ENCODE measurements at places on chromosomes 5 and 9.
A peak's percentile ranks its signal among the peaks of the same experiment; 100 is the strongest.

GRCh38 chr9:77883133-77883532, 148.5 kb downstream of the GNAQ start:
- no peak for DNase-seq

GRCh38 chr5:14406554-14406849, 175.1 kb upstream of the OTULINL start:
- no peak for DNase-seq

GRCh38 chr5:154110716-154111115, 71.9 kb downstream of the MFAP3 start:
- DNase-seq: no peak

DNA sequence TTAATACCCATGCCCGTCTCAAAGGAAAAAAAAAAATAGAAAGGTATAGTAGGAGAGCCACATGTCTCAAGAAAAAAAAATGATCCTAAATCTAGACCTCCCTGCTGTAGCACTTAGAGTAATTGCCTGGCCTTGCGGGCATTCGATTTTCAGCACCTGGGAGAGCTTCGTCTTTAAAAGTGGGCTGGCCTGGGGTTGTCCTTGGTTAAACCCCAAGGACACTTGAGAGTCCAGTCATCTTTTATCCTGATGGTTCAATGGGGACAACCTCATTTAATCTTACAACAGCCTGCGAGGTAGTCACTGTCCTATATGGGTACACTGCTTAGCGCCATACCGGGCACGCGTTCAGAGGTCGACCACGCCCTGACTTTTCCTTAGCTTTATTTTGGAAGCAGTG, 60.1 kb downstream of the MAT2B start:
- DNase-seq: no peak

DNA sequence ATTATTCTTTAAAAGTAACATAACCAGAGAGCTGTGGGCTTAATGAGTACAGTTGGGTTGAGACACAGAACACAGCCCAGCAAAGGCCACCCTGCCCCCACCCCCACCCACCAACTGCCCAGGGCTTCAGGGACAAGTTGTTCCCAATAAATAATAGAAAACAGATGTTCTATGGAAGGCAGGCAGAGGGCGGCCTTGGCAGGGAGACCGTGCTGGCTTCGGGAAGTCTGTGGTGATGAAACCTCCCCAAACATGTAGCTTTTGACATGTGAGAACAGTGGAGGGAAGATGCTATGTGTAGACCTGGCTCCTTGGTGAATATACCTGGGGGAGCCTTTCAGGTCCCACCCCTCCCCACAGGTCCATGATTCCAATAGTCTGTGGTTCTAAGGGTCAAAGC, 10.0 kb downstream of the TRAF1 start:
- no peak for DNase-seq

DNA sequence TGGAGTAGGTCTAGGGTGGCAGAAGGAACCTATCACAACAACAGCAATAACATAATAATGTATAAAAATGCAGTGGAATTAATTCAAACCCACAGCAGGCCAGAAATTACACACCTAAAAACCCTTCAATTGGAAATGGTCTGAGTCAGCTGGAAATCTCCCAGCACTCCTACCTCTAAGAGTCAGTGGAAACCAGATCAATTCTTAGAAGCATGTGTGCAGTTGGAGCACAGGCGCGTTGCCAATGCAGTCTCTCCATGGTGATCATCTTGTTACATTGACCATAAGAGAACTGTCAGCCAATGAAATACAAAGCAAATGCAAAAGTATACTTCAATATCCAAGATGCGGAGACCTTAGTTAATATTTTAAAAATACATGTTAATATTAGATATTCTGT, 15.1 kb upstream of the CSNK1G3 start:
- DNase-seq: no peak

GRCh38 chr9:123773783-123774182, 156.1 kb downstream of the DENND1A start:
- DNase-seq: no peak

DNA sequence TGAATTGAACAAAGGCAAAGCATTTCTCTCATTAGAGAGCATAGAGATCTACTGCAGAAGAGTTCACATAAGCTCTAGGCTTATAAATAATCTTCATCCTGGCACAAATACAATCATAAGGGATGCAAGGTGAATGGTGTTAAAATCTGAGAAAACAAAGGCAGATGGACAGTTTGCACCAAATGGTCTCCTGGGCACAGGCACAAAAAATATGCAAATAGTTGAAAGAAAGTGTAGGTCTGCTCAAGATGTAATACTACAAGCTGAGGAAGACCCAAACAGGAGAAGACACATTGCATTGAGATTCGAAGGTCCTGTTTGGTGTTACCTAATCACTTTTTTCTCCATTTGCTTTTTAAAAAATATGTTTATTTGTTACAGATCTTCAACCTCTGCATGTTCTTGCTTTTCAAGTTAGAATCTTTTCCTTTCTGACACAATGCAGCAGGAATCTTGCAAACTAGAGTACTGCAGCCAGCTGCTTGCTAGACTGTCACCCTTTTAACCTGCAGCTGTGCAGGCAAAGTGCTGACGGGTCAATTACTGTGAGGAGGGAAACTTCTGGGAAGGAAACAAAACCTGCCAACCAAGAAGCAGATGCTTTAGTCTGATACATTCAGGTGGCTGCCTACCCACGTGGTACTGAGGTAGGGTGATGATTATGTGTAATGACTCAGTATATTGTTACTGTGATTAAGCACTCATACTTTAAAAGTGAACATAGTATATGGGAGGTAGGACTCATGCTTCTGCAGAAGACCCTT, 1048.6 kb upstream of the SEMA6A start:
- no peak for DNase-seq

- DNase-seq: no peak
Observed at GRCh38 chr5:55102348-55102747, at the start of gene GZMA. Gene GZMA (plus strand): TSS chr5:55102646. CDS start chr5:55102683, 37 bp downstream.

DNA sequence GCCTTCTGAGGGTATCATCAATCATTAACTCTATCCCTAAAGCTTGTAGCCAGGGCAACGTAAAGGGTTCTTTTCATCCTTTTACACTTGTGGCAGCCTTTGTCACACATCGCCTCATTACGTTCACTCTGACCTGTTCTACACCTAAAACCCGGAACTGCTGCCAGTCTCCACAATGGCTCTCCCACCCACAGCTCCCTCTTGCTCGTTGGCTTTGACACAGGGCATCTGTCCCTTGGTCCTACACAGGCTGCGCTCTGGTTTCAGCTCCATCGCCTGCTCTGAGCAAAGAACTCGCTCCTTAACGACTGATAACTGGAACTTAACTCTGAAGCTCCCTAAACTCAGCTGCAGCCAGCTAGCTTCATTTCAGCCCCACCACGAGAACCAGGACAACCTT, 112.8 kb upstream of the CTNND2 start:
- DNase-seq: no peak

DNA sequence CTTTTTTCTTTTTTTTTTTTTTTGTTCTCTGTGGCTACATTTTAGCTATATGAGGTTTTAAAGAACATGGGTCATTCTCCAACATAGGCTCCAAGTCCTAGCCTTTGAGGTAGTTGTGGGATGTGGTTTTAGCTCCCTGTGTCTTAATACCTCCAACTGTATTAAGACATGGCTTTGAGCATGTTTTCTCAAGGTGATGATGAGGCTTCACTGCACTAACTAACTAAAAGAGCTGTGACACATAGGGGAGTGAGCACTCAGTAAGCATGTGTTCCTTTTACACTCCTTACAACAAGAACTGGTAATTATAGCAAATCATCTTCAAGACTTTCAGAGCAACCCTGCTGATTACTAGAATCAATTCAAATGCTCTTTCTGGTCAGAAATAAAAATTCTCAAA, 333.6 kb upstream of the CCNH start:
- DNase-seq: no peak

DNA sequence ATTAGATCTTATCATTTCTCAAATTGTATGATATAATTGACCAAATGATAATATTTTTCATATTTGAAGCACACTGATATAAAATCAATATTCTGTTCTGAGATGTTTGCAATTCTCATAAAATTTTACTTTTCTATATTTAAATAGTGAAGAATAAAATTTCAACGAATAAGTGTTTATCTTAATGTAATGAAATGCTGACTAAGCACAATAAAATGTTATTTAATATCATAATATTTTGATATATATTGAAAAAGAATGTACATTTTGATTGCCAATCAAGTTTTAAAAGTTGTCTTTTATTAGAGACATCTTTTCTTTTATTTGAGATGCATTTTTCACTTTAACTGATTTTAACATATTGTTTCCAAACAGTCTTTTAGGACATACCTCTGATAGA, 416.1 kb downstream of the TAF11L14 start:
- DNase-seq: no peak

DNA sequence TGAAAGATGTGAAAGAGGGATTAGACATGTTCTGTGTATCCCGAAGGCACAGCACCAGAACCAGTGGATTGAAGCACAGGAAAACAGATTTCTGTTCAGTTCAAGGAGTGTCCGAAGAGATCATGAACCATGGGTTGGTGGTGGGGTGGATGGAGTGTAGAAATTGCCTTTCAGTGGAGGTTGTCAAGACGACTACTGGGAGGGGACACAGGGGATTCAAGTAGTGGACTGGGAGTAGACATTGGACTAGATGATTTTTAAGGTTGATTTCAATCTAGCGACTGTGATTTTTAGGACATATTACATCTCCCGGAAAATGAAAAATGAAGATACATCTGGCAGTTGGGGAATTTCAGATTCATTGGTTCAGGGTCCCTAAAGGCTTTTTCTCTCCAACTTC, 35.9 kb upstream of the TNFAIP8 start:
- DNase-seq: no peak

DNA sequence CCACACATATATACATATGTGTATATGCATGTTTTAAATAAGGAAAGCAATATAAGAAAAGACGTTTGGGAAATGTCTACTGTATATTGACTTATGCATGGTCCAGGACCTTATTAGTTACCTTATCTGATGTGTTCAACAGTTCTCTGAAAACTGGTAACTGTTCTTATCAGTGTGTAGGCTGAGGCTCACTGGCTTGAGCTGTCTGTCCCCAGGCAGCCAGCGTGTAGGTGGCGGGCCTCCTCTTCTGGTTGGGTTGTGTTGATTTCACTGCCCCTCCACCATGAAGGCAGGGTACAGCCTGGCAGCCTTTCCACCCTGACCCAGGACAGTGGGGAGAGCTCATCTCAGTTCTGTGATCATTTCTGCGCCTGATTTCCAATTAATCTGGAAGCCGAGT, 38.7 kb upstream of the SEMA4D start:
- DNase-seq: no peak

DNA sequence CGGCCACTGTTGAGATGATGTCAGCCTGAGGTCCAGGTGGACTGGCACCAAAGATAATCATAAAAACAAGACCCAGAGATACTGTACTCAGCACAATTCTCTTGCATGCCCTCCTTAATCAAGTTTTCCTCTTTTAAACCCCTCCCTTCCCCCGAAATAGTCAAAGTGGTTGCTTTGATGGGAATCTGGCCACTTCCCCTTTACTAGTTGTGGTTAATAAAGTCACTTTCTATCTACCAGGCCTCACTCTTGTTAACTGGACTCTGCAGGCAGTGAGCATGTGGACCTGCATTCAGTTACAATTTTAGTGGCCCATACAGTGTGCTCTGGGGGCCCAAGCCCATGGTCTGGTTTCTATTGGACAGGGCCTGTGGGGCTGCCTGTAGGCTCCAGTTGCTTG, 17.5 kb downstream of the FBP2 start:
- no peak for DNase-seq

DNA sequence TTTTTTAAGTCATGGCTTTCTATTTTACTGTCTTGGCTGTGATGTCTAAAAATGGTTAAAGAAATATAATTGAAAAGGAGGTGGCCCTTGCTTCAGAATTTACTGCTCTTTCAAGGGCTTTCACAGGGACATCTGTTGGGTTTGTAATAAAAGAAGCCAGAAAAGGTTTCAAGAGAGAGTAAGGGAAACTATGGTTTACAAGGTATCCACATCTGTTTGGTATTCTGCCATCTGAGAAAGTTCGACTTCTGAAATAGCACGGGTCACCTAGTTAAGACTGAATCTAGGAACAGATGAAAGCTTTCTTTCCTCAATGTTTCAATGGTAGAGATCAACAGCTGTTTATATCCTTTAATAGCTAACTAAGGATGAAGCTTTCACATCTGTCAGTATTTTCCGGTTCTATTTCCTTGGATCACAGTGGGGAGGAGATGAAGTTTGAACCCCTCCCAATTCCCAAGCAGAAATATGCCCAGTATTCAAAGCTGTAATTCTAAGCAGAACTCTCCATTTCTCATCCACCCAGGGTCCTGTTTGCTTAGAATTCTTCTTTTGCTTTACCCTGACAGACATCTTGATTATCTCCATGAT, 72.8 kb upstream of the IFNK start:
- no peak for DNase-seq

DNA sequence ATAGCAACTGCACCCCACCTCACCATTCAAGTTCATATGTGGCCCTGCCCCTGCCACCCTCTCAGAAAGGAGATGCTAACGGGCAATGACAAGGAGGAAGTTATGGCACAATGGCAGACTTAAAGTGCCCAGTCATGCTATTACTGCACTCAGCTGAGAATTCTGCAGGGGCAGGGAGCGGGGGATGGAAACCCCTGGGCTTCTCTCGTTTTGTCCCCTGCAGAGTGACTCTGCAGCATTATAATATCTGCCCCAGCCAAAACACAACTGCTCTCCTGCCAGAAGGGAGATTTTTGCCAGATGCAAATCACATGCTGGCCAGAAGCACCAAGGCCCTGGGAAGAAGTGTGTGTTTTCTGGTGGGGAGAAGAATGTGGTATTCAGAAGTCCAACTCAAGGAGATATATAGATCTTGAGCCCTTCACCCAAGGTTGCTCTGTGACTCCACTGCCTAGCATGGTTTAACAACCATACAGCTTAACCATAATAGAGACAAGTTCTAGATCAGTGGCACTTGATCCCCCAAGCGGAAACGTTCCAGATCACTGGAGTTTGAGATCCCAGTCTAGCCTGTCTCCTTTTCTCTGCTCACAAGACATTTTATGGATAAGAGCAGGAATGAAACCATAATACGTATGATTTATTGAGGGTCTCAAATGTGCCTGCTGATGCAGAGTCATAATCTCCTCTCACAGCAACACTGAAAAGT, 207.0 kb upstream of the MAP3K1 start:
- no peak for DNase-seq

DNA sequence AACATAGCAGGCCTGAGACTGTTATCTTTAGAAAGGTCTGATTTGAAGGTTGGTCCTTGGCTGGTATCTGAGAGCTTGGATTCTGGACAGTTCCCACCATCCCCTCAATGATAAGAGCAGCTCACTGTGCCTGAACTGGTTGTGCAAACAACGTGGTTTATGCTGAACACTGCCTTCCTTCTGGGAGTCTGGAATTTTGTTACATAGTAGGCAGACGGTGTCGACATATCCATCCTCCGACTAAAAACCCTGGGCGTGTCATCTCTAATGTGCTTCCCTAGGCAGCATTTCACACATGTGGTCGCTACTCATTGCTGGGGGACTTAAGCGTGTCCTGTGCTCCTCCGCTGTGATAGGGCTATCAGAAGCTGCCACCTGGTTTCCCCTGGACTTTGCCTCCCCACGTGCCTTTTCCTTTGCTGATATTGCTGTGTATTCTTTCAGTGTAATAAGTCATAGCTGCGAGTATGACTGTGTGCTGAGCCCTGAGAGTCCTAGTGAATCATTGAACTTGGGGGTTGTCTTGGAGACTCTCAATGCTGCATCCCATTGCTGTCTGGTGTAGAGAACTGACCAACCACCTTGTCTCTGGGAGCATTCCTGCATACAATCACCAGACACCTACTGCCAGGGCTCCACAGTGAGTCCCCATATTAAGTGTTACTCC, 119.1 kb upstream of the TBC1D2 start:
- peak; percentile 49 for DNase-seq

GRCh38 chr9:101572316-101572715, 22.5 kb downstream of the PPP3R2 start:
- no peak for DNase-seq
